ENCODE measurements at places on chromosomes 1 and 21. TPM values are rescaled to one million over a fixed set of nuclear protein-coding genes. Genes with fewer than 3 reads are reported as not detected.

Gene HES3
- not detected for total RNA-seq

Gene MYCBP
- 9.1 TPM for total RNA-seq

Gene LIPI
- not detected for total RNA-seq

Gene CEP350
- 79.0 TPM for total RNA-seq

Gene PTPN22
- 3.4 TPM for total RNA-seq

Gene SLAMF9
- total RNA-seq = not detected

Gene GPX7
- total RNA-seq = 24.7 TPM

Gene LYPD8
- total RNA-seq = 1.6 TPM

Gene RNF186
- 0.44 TPM for total RNA-seq

Gene FAM177B
- 2.3 TPM for total RNA-seq

Gene CA6
- total RNA-seq = not detected

Gene IGSF9
- total RNA-seq = 8.0 TPM

Gene BCAN
- total RNA-seq = 0.44 TPM

Gene ESPN
- 10.8 TPM for total RNA-seq

Gene AMPD1
- total RNA-seq = 2.9 TPM

Gene HNRNPCL2
- not detected for total RNA-seq

Gene OPRD1
- total RNA-seq = not detected

Gene RNU1-2
- total RNA-seq = under 0.01 TPM

Gene ACTL8
- total RNA-seq = not detected

Gene DCST1
- total RNA-seq = 0.44 TPM

Gene PPP1R8
- 36.1 TPM for total RNA-seq

Gene SPRR2A
- not detected for total RNA-seq

Gene DNAJC28
- total RNA-seq = 2.0 TPM

Gene TEDDM1
- total RNA-seq = not detected

Gene TRIM46
- 0.98 TPM for total RNA-seq
